Keratinocyte (primary cell): ENCODE measurements at places on chromosomes 3 and 15. TPM values are rescaled to one million over a fixed set of nuclear protein-coding genes. Genes with fewer than 3 reads are reported as not detected.
A peak's percentile ranks its signal among the peaks of the same experiment; 100 is the strongest.

SAMD7 gene
- polyA plus RNA-seq = not detected in 3 replicates

TTBK2 gene
- 4.7 to 7.3 TPM (median 4.8 TPM) in 3 replicates for polyA plus RNA-seq

FANCD2OS gene
- polyA plus RNA-seq = not detected in 3 replicates

GRK7 gene
- polyA plus RNA-seq = not detected in 3 replicates

CFAP20DC gene
- polyA plus RNA-seq = 3.0 to 6.3 TPM (median 3.4 TPM) in 3 replicates

GOLGA8A gene
- polyA plus RNA-seq = 27.2 to 54.9 TPM (median 42.0 TPM) in 3 replicates

FETUB gene
- 0.05 to 0.35 TPM (median 0.25 TPM) in 3 replicates for polyA plus RNA-seq

GPR62 gene
- not detected in 3 replicates for polyA plus RNA-seq

HYKK gene
- 1.9 to 3.9 TPM (median 2.2 TPM) in 3 replicates for polyA plus RNA-seq

RASGRP1 gene
- 0.05 to 1.1 TPM (median 0.28 TPM) in 3 replicates for polyA plus RNA-seq

KNG1 gene
- 0.12 TPM in 1 of 3 replicates, not detected in the others for polyA plus RNA-seq

GRCh38 chr3:30263238-30263924, 343.0 kb upstream of the TGFBR2 start:
- no peak for DNase-seq
- no peaks in the 10 kb centered on the region for H3K36me3 ChIP-seq
- no peak overlapping the region for H3K4me3 ChIP-seq

GRCh38 chr3:192819001-192819569, 91.7 kb upstream of the FGF12 start:
- no peaks in the 10 kb centered on the region for H3K36me3 ChIP-seq
- H3K27me3 ChIP-seq = no peaks in the 10 kb centered on the region
- H3K4me3 ChIP-seq = no peak overlapping the region

- H3K4me1 ChIP-seq = peaks cover 2% of the 10 kb centered on the region
- no peak overlapping the region for H3K27ac ChIP-seq
- H3K36me3 ChIP-seq = no peaks in the 10 kb centered on the region
- DNase-seq = no peak
- H3K27me3 ChIP-seq = no peaks in the 10 kb centered on the region
These were observed 9.6 kb downstream of the CMC1 start for GRCh38 chr3:28250999-28251398.

GRCh38 chr3:138861798-138862197, 27.1 kb upstream of the PIK3CB start:
- DNase-seq = peak; percentile 33
- H3K4me3 ChIP-seq = no peak overlapping the region
- no peaks in the 10 kb centered on the region for H3K36me3 ChIP-seq
- H3K27me3 ChIP-seq = no peaks in the 10 kb centered on the region
- H3K4me1 ChIP-seq = peaks cover 23% of the 10 kb centered on the region
- peak overlapping the region; percentile 94 for H3K27ac ChIP-seq

DNA sequence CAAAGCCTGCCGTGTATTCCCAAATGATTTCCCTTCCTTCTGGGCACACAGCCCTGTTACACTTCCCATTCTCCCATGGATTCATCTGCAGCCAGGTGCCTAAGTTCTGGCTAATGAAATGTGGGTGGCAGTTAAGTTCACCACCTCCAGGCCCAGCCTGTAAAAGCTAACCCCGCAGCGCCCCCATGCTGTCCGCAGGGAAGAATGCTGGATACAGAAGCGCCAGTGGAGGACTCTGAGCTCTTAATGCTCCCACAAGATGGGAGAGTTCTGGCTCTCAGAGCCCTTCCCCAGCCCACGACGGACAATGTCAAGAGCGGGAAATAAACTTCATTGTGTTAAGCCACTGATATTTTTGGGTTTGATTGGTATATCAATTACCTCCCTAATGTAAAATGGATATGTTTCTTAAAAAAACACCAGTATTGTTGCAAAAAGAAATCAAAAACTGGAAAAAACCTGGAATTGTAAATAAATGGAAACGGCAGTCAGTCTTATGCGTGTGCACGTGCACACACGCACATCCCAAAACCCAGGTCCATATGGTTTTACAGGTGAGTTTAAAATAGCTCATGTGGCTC, 37.7 kb upstream of the FGD5 start:
- H3K27me3 ChIP-seq = no peaks in the 10 kb centered on the region
- no peaks in the 10 kb centered on the region for H3K4me1 ChIP-seq
- H3K36me3 ChIP-seq = no peaks in the 10 kb centered on the region
- H3K4me3 ChIP-seq = no peak overlapping the region

DNA sequence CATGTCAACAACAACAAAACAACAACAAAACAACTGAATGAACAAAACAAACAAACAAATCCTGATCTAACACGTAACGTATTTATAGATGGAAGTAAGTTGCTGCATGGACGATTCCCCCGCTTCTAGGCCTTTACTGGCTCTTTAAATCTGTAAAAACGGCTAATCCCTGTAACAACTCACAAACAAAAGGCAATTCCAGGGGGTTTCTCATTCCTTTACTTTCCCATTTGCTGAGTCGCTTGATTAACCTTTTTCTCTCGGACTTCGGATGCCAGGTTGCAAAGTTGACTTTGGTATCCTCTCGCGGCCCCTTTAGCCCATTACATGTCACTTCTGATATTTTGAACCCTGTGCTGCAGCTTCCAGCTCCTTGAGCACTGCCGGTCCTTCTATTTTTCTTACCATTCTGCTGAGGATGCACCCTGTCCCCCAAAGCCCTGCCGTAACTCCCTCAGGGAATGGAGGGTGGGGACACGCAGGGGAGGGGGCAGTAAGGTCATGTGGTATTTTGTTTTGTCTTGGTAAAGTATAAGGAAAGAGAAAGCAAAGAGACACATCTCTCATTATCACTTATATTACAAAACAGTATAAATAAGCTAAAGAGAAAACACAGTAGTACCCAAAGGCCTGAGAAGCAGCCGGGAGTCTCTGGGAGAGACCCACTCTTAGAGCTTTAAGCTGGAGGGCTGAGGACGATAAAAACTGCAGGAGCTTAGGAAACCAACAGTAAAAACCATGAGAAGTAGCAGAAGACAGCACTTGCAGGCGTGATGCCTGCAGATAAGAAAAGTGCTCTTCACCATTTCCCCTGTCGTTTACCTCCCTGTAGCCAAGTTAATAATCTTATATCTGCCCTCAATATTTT, 457.8 kb upstream of the ZNF717 start:
- no peaks in the 10 kb centered on the region for H3K27me3 ChIP-seq
- H3K27ac ChIP-seq = no peak overlapping the region
- no peak overlapping the region for H3K4me3 ChIP-seq

DNA sequence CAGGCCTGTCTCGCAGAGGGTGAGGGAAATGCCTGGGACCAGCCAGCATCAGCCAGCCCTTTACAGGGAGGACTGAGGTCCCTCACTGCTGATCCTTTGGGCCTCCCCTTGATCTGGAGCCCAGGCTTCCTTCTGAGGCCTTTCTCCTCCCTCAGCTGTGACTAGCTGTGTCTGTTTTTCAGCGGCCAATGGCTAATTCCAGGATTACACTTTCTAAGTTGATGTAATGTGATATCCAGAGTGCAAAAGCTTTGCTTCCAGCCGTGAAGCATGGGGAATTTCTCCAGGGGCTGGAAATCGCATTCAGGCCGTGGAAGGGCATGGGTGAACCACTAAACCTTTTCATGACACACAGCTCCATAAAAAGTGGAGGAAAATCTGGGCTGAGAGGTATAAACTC, 157.6 kb downstream of the SHQ1 start:
- no peak for DNase-seq
- H3K4me1 ChIP-seq = no peaks in the 10 kb centered on the region
- H3K27ac ChIP-seq = no peak overlapping the region
- peaks cover 5% of the 10 kb centered on the region for H3K27me3 ChIP-seq

DNA sequence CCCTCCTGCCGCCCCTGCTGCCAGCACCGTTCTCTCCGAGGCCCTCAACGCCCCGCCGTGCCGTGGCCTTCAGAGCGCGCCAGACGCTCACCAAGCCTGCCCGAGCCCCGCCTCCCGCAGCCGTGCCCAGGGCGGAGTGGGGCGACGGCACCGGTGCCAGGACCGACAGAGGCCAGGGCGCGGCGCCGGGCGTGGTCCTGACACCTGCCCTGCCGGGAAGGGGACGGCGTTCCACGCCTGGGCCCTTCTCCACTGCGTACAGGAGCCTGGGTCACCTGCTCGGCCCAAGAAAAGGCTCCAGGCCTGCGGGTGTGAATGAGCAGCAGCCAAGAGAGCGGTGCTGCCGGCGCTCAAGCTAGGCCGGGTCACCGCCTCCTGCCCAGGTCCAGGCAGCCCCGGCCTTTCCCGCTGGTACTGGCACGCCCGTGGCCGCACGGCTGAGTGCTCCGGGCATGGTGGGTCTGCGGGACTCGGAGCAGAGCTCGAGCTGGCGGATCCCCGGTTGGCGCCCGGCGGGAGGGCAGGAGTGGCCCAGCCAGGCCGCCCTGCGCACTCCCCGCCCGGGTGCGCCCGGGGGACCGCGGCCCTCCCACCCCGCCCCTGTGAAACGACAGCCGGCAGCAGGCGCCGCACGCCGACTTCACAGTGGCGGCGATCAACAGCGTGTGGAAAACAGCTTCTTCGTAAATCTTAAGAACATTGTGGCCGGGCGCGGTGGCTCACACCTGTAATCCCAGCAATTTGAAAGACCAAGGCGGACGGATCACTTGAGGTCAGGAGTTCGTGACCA, 4.2 kb downstream of the OCA2 start:
- no peak overlapping the region for H3K4me3 ChIP-seq
- no peak for DNase-seq
- H3K27ac ChIP-seq = no peak overlapping the region
- no peaks in the 10 kb centered on the region for H3K36me3 ChIP-seq
- H3K4me1 ChIP-seq = peaks cover 9% of the 10 kb centered on the region
- H3K27me3 ChIP-seq = peaks cover 62% of the 10 kb centered on the region

DNA sequence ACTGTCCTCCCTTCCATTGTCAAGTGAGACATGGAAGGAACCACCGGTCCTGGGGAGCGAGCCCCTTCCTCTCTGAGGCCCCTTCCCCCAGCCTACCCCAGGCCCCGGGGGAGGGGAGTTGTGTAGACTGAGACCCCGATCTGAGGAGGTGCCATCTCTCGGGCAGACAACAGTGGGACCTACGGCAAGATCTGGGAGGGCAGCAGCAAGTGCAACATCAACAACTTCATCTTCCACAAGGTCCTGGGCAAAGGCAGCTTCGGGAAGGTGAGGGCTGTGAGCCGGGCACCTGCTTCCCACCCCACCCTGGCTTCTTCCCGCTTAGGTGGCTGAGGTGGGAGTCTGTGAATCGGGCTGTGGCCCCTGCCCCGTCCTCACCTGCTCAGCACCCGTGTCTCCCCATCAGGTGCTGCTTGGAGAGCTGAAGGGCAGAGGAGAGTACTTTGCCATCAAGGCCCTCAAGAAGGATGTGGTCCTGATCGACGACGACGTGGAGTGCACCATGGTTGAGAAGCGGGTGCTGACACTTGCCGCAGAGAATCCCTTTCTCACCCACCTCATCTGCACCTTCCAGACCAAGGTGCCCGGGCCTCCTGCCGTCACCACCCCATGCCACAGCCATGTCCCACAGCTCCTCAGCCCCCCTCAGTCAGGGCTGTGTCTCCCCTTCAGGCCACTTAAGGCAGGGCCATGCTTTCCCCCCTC, 24.9 kb downstream of the PRKCD start:
- H3K27ac ChIP-seq = no peak overlapping the region
- H3K36me3 ChIP-seq = peaks cover 23% of the 10 kb centered on the region
- no peaks in the 10 kb centered on the region for H3K4me1 ChIP-seq
- H3K4me3 ChIP-seq = no peak overlapping the region
- DNase-seq = no peak

- DNase-seq = peak; percentile 28
- H3K27ac ChIP-seq = peak overlapping the region; percentile 72
- no peak overlapping the region for H3K4me3 ChIP-seq
- H3K27me3 ChIP-seq = no peaks in the 10 kb centered on the region
- H3K4me1 ChIP-seq = peaks cover 24% of the 10 kb centered on the region
These were observed 149.6 kb downstream of the MAGI1 start for GRCh38 chr3:65888980-65889706.

DNA sequence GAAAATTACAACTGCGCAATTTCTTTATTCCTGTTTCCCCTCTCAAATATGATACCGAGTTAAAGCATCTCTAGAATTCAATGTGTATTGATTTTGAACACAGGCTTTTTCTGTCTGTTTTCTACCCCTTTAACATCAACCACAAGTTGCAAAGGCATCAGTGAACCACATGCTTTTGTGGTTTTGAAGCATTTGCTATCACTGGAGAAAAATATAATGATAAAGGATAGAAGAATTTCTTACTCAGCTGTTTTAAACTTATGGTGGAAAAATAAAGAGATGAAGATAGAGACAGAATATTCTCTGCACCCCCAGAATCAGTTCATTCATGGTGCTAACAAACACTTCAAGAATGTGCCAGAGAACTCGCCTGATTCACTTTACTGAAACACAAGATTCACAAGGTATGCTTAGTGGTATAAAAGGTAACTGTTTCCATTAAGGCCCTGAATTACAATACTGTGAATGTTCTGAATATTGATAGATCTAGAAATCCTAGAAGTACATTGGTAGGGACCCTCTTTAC, 9.5 kb upstream of the DPPA4 start:
- no peaks in the 10 kb centered on the region for H3K36me3 ChIP-seq
- H3K27ac ChIP-seq = no peak overlapping the region
- no peaks in the 10 kb centered on the region for H3K27me3 ChIP-seq
- no peaks in the 10 kb centered on the region for H3K4me1 ChIP-seq

GRCh38 chr3:48832684-48833083, 15.0 kb downstream of the PRKAR2A start:
- no peaks in the 10 kb centered on the region for H3K36me3 ChIP-seq
- H3K4me3 ChIP-seq = no peak overlapping the region
- no peak for DNase-seq
- no peak overlapping the region for H3K27ac ChIP-seq
- H3K4me1 ChIP-seq = no peaks in the 10 kb centered on the region

GRCh38 chr3:32960404-32961170, 9.1 kb downstream of the CCR4 start:
- H3K27ac ChIP-seq = no peak overlapping the region
- DNase-seq = no peak
- H3K4me3 ChIP-seq = no peak overlapping the region

- no peak for DNase-seq
- H3K4me1 ChIP-seq = peaks cover 36% of the 10 kb centered on the region
- peak overlapping the region; percentile 91 for H3K27ac ChIP-seq
These were observed 510 bp downstream of the ARL14 start for GRCh38 chr3:160677459-160677881.

DNA sequence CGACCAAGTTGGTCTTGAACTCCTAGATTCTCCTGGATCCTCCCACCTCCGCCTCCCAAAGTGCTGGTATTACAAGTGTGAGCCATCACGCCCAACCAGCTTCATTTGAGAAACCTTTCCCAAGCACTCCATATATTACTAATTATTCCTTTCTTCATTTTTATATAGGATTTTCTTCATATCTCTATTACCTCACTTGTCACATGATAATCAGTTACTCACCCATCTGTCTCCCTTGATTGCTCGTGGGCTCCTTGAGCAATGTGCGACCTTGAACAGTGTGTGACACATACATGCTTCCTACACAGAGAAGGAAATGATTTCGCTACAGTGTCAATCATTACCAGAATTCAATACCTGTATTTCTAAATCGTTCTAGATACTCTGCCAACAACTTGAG, 110.7 kb upstream of the C2CD4B start:
- H3K4me1 ChIP-seq = no peaks in the 10 kb centered on the region
- no peak overlapping the region for H3K4me3 ChIP-seq
- H3K27ac ChIP-seq = no peak overlapping the region
- no peak for DNase-seq
- no peaks in the 10 kb centered on the region for H3K27me3 ChIP-seq
- H3K36me3 ChIP-seq = no peaks in the 10 kb centered on the region

GRCh38 chr15:57727031-57727430, 20.5 kb downstream of the POLR2M start:
- no peaks in the 10 kb centered on the region for H3K36me3 ChIP-seq
- H3K4me1 ChIP-seq = peaks cover 17% of the 10 kb centered on the region
